ENCODE measurements at places on chromosomes 6 and 20. TPM values are rescaled to one million over a fixed set of nuclear protein-coding genes. Genes with fewer than 3 reads are reported as not detected.

- H3K36me3 ChIP-seq, result no peaks in the 10 kb centered on the region
- DNase-seq, result no peak
- H3K27me3 ChIP-seq, result no peaks in the 10 kb centered on the region
- no peak overlapping the region for H3K27ac ChIP-seq
- H3K4me3 ChIP-seq, result no peak overlapping the region
Measured at GRCh38 chr6:165321555-165322145, 12.2 kb upstream of the C6orf118 start.

DNA sequence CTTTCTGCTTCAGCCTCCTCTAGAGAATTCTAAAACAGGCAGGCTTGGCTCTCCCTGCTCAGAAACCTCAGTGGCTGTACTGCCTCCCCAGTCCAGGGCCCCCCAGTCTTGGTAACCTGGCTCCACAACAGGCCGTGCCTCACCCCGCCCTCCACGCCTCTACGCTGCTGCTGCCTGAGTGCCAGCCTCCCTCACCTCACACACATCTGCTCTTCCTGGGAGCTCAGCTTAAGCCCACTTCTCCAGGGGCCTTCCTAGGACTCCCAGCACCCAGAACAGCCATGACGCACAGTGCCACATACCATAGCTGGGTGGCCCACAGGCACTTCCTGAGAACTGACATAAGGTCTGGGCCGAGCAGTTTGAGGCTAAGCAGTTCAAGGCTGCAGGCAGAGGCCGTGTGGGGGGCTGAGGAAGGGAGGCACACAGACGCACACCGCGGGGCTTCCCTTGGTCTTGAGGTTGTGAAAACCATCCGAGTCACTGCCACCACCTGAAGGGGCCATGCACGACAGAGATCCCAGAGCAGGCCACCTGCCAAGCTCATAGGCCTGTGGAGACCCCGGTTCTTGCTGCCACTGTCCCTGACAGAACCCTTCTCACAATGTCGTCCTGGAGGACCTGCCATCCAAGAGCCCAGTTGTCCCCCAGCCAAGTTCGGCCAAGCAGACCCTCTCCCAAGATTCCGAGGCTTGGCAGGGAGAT is 42.6 kb downstream of the DSTN start:
- H3K4me3 ChIP-seq, result no peak overlapping the region
- no peaks in the 10 kb centered on the region for H3K27me3 ChIP-seq
- H3K27ac ChIP-seq, result peak overlapping the region; percentile 67
- no peaks in the 10 kb centered on the region for H3K36me3 ChIP-seq
- H3K4me1 ChIP-seq, result peaks cover 7% of the 10 kb centered on the region
- peak; percentile 80 for DNase-seq

GRCh38 chr6:24951811-24952299 is 16.1 kb upstream of the RIPOR2 start:
- no peaks in the 10 kb centered on the region for H3K27me3 ChIP-seq
- peaks cover 70% of the 10 kb centered on the region for H3K4me1 ChIP-seq
- peak overlapping the region; percentile 22 for H3K27ac ChIP-seq
- H3K36me3 ChIP-seq, result no peaks in the 10 kb centered on the region
- peak overlapping the region; percentile 17 for H3K4me3 ChIP-seq

GRCh38 chr20:14830466-14830865 is 493.1 kb upstream of the FLRT3 start:
- DNase-seq, result no peak
- no peaks in the 10 kb centered on the region for H3K36me3 ChIP-seq
- no peak overlapping the region for H3K4me3 ChIP-seq
- H3K27me3 ChIP-seq, result no peaks in the 10 kb centered on the region
- H3K4me1 ChIP-seq, result no peaks in the 10 kb centered on the region

DNA sequence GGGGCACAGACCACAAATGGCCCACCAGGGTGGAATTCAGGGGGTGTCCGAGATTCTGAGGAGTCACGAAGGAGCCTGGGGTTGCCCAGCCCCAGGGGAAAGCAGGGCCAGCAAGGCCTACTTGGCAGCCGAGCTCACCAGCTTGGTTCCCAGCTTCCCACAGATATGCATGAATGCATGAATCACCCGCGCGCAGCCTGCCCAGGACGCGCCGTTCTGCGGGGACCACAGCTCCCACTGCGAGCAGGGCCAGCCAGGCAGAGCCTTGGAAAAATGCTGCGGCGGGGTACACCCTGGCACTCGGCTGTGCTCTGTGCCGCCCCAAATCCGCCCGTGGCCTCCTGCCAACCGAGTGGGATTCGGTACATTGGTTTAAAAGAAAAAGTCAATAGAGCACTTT is 211.0 kb downstream of the NFATC2 start:
- no peaks in the 10 kb centered on the region for H3K36me3 ChIP-seq
- H3K27ac ChIP-seq, result no peak overlapping the region
- peak; percentile 70 for DNase-seq

DNA sequence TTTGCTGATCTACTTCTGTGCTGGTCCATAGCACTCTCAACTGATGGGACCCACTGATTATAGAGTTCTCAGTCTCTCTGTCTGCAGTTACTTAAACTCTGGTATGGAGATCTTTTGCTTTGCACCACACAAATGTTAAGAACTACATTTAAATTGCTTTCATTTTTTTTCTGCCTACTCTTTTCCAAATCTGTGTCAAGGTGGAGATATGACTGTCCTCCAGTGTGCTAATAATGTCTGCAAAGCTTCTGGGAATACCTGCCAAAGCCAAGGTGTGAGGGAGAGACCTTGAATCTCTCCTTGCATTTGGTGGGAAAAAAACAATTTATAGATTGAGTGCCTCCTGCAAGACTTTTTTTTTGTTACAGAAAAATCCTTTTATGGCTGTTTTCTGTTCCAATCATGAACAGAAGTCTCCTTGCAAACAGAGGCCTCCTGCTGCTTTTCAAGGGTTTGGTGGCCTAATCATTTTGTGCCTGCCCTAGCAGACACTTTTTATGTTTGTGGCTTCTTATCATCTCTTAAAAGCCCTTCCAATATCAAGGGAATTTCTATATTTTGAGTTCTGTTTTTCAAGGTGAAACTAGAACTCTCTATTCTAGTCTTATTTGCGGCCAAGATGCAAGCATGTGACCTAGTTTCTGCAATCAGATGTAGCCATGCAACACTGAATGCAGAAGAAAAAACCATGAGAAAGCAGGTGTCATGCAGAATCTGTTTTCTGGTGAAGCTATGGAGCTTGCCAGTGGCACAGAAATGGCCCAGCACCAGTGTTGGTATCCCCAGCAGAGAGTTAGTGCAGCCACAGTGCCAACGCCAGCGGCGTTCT is 23.2 kb upstream of the AKIRIN2 start:
- H3K36me3 ChIP-seq, result no peaks in the 10 kb centered on the region
- peak overlapping the region; percentile 63 for H3K27ac ChIP-seq
- no peak for DNase-seq
- no peaks in the 10 kb centered on the region for H3K27me3 ChIP-seq
- no peak overlapping the region for H3K4me3 ChIP-seq

DNA sequence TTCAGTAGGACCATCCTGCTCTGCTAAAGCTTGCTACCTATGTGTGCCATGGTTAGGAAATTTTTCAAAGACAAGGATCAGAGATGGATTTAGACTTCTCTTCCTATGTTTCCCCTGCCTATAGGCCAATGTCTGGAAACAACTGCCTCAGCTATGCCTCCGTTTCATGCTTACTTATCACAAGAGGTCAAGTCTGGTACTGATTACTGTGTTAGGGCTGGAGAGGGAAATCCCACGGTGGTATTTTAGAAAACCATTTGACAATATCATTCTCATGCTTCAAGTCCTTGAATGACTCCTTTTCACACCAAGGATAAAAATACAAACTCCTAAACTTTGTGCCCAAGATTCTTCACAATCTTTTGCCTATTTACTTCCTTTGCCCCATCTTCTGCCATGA is 484.3 kb downstream of the DHX35 start:
- no peaks in the 10 kb centered on the region for H3K36me3 ChIP-seq
- no peak for DNase-seq
- H3K27ac ChIP-seq, result no peak overlapping the region
- H3K4me1 ChIP-seq, result no peaks in the 10 kb centered on the region
- no peak overlapping the region for H3K4me3 ChIP-seq

Gene CAP2
- 1.8 TPM for polyA plus RNA-seq

Gene ADA
- polyA plus RNA-seq, result 14.8 TPM

Gene ZCCHC3
- polyA plus RNA-seq, result 19.5 TPM

Gene VAPB
- polyA plus RNA-seq, result 20.7 TPM
